ENCODE measurements at places on chromosomes 1 and 21.
A peak's percentile ranks its signal among the peaks of the same experiment; 100 is the strongest.

DNA sequence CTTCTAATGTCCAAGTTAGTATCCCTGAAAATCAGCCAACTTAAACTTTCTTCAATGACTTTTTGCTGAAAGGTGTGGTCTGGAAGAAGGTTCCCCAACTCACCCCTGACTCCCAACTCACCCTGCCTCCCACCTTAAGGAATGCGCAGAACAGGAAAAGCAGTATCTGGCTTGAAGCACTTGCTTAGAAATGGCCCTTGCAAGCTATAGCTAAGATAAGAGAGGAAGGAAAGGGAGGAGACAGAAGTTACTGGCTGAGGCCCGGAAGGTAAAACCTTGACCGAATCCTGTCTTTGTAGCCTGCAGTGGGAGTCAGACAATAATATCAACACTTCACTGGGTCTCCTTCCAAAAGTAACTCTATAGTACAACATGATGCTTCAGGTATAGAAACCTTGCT, 2.9 kb downstream of the CYYR1 start:
- DNase-seq: no peak

DNA sequence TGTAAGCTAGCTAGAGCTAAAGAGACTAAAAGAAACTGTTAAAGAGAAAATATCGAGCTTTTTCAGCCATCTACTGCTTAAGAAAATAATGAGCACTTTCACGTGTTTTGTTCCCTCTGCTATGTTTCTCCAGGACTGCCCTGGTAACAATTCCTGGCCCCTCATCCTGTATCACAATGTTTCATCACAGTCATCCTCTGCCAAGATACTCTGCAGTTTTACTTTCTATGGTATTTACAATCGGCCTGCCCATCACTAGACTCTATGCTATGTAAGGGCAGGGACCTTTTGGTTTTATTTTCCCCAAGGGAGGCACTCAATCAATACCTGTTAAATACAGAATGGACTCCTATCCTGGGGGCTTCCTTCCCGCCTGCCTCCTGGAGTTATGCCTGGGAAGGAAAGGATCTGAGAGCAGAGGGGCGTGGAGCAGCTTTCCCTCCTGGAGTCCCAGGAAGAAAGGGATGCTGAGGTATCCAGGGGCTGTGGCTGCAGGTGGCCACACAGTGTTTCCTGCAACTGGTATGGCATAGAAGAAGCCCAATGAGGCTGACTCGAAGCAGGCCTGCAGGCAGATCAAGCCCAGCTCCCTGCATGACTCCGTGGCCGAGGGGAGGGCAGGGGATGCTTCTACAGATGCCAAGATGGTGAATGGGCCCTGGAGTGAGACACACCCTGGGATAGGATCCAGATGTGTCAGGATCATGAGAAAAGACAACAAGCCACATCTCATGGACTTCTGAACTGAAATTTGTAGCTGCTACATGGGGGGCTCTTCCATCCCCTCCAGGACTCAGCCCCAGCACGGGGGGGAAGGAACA, 52.9 kb downstream of the MATN1 start:
- DNase-seq: peak; percentile 74

DNA sequence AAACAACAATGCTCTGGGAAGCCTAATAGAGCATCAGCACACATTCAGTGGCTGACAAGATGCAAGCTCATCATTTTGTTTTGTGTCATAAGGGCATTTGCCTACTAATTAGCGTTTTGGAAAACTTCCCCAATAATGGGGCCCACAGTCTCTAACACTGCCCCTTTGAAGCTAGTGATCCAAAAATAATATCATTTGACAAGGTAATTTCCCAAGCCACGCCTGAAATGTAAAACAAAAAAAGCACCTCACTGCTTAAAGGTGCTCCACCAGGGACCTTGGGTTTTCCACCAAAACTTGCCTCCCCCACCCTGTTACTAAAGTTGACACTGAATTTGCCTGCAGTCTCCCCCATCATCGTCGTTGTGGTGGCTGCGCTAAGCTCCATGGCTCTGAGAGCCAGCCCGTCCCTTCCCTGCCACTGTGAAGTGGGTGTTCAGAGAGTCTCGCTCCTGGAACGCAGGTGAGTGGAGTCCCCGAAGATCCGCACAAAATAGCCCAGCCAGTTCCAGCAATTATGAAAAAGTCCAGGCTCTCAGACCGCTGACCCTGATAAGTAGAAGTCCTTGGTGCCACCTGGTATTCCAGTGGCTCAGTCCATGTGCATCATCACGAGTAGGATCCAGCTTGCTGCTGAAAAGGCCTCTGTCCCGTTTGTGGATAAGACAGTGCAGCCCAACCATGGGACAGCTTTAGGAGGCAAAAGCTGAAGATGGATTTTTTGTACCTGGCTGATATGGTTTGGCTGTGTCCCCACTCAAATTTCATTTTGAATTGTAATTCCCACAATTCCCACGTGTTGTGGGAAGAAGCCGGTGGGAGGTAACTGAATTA, 52.2 kb downstream of the RAB3GAP2 start:
- no peak for DNase-seq

DNA sequence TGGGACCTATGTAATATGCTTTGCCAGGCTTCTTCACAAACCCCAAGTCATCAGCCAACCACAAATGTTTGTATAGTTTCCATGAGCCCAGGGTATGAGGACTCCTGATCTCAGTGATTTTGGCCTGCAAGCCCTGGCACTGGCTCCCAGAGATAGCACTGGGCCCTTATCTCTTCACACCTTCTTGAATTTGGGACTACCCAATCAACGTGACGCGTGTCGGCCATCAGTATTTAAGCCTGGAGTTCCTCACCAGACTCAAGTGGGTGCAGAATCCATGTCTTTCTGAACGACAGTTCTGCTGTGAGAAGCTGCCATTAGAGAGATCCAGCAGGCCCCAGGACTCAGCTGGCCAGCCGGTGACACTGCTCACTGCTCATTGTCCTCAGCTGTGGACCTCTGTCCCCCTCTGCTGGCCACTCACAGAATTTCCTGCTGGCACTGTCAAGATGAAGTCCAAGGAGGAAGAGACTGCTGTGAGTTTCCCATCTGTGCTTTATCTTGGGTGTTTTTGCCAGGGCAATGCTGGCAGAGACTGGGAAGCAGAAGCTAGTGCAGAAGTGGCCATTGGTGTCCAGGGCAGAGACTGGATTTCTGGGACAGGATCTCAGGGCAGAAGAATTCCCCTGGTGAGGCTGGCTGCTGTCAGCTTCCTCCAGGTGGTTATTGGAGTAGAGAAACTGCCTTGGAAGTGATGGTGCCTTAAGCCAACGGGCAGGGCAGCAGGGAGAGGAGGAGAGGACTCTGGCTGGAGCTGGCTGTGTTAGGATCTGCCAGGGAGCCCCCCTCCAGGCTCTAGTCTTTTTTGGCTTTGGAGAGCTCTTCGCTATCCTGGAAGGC, 28.4 kb downstream of the TMCC2 start:
- peak; percentile 84 for DNase-seq

DNA sequence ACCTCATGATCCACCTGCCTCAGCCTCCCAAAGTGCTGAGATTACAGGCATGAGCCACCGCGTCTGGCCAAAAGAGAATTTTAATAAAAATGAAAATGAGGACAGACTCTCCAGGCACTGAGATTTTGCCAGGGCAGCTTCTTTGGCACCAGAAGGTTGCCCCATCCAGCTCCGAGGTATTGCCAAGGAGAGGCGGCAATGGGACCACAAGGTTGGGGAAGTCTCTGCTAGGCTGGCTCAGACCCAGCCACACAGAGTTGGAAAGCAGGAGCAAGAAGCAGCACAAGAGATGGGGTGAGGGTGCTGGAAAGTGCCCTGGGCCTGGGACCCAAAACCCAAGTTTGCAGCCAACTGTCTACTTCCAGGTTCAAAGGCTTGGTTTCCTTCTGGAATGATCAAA, 200.9 kb downstream of the HHIPL2 start:
- no peak for DNase-seq

All from EL (cell line).